ENCODE measurements at places on chromosomes 4 and X.

DNA sequence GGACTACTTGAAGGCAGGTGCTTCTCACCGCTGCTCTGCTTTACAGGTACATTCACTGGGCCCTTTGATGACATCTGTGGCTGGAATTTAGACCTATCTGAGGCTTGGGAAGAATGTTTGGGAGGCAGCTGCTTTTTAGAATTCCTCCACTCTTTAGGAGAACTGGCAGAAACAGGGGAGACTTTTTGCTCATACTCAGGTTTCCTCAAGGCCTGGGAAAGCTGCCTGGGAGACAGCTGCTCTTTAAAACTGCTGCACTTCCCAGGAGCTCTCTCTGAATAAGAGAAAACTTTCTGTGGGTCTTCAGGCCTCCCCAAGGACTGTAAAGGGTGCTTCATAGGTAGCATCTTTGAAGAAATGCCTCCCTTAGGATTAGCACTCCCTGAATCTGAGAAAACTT is 14.3 kb downstream of the CT47C1 start:
- DNase-seq: no peak

GRCh38 chr4:186472948-186473347 is 82.4 kb downstream of the MTNR1A start:
- no peak for DNase-seq

DNA sequence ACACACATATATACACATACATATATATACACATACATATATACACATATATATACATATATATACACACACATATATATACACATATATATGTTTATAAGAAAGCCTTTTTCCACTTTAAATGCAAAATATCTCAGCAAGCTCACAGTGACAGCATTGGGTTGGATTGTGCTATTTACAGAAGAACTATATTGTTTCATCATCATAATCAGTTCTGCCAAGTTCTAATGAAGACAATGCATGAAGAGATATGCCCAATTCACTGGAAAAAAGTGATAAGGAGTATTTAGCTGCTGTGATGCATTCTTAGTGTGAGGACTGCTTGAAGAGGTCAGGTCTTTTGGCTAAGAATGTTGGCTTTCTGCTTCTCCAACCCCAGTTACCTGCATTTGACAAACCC is 54.4 kb downstream of the RNF150 start:
- no peak for DNase-seq

DNA sequence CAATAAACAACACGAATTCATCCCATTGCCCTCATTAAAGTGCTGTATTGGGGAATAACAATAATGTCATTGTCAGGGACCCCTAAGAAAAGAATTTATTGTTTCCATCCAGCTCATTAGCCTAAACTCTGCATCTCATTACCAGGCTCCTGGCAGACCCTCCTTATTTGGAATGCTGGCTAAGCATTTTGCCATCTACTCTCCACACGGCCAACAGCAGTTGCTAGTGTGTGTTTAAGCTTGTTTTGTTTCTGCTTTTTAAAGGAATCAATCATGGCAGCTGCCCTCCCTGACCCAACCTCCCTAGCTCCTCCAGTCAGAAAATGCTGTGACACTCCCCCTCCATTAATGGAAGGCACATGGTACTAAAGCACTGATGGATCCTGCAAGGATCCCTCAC is 43.5 kb downstream of the GATB start:
- no peak for DNase-seq

DNA sequence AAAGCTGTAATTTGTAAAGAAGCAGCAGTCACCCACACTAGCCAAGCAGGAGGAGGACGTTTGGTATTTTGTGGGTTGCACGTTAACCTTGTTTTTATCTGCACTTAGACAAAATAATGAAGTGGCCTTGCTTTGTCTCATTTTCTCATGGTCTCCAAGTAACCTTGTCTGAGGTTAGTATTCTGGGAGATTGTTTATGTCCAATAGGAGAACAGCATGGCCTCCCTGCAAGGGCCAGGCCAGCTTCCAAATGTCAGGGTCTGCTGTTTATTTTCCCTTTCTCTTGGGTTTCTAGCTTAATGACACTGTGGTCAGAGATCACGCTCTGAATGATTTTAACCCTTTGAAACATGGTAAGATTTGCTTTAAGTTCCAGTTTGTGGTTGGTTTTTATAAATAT is 29.9 kb downstream of the PNMA6E start:
- no peak for DNase-seq

GRCh38 chr4:10182446-10183424 is 66.1 kb upstream of the WDR1 start:
- peak; percentile 21 for DNase-seq

GRCh38 chr4:170888660-170889059 is 798.9 kb upstream of the AADAT start:
- DNase-seq: no peak

DNA sequence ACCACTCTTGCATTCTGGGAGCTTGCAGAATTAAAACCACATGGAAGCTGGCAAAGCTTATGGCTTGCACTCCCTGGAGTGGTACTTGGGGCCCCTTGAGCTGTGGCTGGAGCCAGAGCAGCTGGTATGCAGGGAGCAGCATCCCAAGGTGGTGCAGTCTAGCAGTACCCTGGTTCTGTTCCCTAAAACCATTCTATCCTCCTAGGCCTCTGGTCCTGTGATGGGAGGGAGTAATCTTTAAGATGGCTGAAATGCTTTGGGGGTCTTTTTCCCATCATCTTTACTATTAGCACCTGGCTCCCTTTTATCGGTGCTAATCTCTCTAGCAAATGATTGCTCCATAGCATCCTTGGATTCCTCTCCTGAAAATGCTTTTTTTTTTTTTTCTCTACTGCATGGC is 56.1 kb downstream of the MAGEB17 start:
- no peak for DNase-seq

- no peak for DNase-seq
Measured at GRCh38 chr4:95038791-95039190, 281.0 kb downstream of the BMPR1B start.

DNA sequence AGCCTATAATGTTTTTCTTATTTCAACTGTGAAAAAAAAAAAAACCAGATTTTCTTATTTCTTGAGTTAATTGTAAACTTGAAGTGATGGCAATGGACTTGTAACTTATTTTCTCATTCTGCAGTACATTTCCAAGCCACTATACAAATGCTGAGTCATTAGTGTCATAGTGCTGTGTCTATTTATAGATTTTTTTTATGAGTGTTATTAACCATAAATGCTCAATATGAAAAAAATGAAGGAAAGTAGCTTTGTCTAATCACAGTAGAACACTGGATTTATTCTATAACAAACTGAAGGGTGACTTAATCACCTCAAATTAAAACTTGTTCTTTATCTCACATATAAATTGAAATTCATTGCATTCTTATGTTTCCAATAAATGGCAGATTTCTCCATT is 718.6 kb downstream of the CCSER1 start:
- DNase-seq: no peak

DNA sequence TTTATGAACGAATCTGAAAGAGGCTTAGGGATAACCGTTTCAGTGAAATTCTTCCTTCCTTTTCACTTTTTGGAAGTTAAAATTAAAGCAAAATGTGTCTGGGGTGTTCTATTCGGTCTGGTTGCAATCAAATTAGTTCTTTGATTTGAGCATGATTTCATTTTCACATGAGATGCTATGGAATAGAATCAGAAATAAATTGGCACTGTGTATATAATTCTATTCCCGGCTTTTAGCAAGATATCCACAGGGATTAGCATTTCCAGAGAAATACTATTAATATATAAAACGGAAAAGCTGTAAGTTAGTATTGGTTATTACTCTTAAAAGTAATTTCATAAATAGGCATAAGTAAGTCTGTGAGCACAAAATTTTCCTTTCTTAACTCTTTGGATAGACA is 1676.8 kb upstream of the PCDH7 start:
- no peak for DNase-seq

GRCh38 chr4:9999956-10000561 is 21.2 kb downstream of the SLC2A9 start:
- DNase-seq: no peak

- DNase-seq: no peak
Measured at GRCh38 chrX:74346088-74346487, 42.1 kb downstream of the ZCCHC13 start.

DNA sequence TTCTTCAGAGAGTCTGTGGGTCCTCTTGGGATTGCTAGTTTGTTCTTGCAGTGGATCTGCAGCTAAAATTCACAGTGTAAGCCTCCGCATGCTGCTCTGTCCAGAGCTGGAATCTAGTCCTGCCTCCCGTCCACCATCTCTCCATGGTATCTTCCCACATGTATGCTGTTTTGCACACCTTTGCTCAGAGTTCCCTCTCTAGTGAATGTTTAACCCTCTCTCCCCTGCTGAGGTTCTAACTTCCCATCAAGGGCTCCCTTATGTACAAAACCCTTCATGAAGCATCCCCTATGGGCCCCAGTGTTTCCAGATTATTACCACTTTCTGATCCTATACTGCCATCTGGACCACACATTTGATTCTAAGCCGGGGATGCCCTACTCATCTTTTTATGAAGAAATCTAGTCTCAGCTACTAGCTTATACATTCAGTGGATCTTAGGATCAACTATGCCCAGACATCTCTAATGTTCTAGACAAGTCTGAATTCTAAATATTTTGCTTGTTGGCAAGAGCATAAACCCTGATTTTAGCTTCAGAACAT is 157.3 kb downstream of the CPEB2 start:
- no peak for DNase-seq

DNA sequence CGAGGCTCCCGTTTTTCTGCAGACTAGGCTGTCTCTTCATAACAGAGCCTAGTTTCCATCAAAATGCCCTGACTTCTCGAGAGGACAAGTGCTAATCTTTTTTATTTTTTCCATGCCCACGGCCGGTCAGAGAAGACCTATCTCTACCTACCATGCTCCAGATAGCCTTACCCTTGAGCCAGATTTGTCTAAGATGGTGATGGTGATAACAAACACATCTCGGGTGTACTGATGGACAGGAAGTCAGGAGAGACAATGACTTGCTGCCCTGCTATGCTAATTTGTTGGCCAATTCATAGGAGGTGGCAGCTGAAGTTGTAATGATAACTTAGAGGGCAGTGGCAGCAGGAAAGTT is 42.2 kb upstream of the NKRF start:
- DNase-seq: no peak

DNA sequence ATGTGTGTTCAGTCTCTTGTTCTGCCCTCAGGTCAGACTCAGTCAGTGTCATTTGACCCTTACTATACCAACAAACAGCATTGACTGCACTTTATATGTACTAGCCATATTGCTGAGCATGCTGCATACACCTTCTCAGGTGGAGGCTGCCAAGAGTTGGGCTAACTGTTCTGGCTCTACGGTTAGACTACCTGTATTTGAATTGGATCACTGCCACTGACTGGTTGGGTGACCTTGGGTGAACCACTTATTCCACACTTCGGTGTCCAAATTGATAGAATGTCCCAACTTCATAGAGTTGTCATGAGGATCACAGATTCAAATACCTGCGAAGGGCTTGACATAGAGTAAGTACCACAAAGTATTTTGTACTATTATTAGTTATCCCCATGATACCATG is 91.2 kb upstream of the GPR50 start:
- no peak for DNase-seq

- no peak for DNase-seq
Measured at GRCh38 chrX:130245441-130245840, 23.3 kb downstream of the ZNF280C start.

DNA sequence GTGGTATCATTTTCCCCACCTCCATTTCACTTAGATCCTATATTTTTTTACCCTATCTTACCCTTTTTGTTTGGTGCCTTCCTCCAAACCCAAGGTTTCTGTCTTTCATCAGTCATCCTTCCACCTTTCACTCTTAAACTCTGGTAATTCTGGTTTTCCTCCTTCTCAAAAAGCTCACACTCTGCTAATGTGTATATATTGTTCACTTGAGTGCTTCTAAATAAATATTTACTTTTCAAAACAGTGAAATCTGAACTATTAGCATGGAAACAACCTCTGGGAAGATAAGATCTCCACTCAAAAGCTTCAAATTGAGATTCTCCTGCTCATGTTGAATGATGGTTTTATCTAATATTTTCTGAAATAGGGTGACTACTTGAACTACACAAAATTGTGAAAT is 21.5 kb downstream of the XIAP start:
- DNase-seq: no peak

DNA sequence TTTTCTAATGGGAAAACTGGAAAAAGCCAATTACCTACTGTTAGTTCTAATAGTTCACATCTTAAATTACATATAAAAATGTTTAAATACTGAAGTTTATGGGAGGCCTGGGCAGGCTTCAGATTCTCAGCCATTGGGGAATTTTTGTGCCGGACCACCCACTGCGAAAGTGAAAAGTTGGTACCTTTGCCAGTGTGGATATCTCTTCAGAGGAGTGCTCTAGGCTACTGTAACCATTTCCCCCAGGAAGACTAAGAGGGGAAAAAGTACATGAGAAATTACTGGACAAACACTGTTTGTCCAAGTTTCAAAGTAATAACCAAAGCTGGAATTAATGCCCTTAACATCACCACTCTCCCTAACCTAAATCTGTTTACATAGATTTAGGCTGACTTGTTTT is 20.8 kb downstream of the PITX2 start:
- DNase-seq: no peak

GRCh38 chrX:153487590-153488071 is 7.1 kb upstream of the BGN start:
- DNase-seq: no peak

DNA sequence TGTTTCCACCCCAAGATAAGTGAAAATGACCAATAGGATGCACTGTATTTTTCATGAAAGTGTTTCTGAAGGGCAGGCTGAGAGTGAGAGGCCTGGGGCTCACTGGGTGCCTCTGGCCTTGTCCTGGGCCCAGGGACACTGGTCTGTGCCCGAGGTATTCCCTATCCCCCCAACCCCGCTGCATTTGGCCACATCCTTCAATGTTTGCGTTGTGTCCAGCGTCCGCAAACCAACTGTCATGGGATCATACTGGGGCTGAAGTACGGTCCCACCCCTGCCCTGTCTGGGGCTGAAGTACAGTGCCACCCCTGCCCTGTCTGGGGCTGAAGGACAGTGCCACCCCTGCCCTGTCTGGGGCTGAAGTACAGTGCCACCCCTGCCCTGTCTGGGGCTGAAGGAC is 22.0 kb upstream of the MSANTD1 start:
- DNase-seq: no peak

DNA sequence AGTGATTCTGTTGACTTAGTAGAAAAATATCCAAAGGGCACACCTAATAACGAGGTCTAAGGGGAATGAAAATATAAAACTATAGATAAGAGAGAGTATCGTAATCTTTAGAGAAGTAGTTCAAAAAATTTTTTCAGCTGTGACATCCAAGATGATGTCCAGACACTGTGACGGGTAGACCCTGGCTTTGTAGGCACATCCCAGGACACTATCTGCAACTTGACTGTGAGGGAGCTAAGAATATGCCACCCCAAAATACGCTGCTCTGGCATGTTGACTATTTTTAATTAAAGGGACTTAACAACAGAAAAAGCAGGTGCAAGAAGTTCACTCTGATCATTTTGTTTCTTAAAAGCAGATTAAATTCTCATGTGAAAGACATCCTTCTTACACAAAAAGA is 89.5 kb downstream of the CLCN4 start:
- no peak for DNase-seq

GRCh38 chr4:132003593-132003992 is 1145.5 kb upstream of the PCDH10 start:
- no peak for DNase-seq

- DNase-seq: peak; percentile 70
Measured at GRCh38 chr4:99405433-99406115, 29.6 kb downstream of the ADH7 start.

Measured in activated CD4-positive, alpha-beta T cell treated with anti-CD3 and anti-CD28 coated beads for 48 hours (primary cell).